Gastroesophageal sphincter (tissue), 4 donors: ENCODE measurements at places on chromosomes 7 and 10. TPM values are rescaled to one million over a fixed set of nuclear protein-coding genes. Genes with fewer than 3 reads are reported as not detected.
A peak's percentile ranks its signal among the peaks of the same experiment; 100 is the strongest.

The ASZ1 gene
- not detected for total RNA-seq

- ATAC-seq = no peak
- no peaks in the 10 kb centered on the region for H3K27me3 ChIP-seq
- H3K4me3 ChIP-seq = no peak overlapping the region
- no peaks in the 10 kb centered on the region for H3K36me3 ChIP-seq
These were observed 40.1 kb downstream of the SLC29A4 start for GRCh38 chr7:5322621-5323410.

DNA sequence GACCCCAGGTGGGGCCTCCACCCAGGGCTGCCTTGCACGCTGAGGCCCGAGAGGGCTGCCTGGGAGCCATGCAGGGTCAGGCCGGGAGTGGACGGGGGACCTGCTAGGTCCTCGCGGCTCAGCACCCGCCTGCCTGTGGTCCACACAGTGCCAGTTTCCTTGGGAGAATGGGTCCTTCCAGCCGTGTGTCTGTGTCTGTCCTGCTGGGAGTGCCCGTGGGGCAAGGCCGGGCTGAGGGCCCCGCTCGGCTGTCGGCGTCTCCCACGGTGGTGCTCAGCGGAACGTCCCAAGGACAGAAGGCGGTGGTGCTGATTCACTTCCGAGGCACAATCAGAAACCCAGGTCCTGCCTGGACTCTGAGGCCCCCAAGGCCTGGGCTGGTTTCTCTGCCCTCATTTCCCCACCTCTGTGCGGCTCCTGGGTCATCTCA is 23.2 kb upstream of the GTPBP4 start:
- H3K4me3 ChIP-seq = no peak overlapping the region
- H3K27me3 ChIP-seq = peaks cover under 1% of the 10 kb centered on the region
- no peaks in the 10 kb centered on the region for H3K36me3 ChIP-seq
- no peak overlapping the region for H3K27ac ChIP-seq

DNA sequence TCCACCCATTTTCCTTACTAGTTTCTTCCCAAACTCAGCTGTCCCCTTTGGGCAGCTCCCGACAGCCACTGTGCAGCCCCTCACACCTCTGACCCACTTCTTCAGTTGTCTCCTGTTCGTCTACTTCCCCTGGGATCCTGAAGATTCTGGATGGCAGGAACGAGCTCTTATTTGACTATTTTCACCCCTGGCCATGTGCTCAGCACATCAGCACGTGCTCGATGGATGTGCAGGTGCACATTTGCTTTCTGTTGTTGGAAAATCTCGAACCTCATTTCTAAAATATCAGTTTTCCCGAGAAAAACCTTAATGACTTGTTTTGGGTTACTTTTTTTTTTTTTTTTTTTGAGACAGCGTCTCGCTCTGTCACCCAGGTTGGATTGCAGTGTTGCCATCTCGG is 31.8 kb upstream of the RBM33 start:
- H3K4me3 ChIP-seq = no peak overlapping the region
- peaks cover 19% of the 10 kb centered on the region for H3K27me3 ChIP-seq
- H3K27ac ChIP-seq = no peak overlapping the region

- no peak for ATAC-seq
- no peak overlapping the region for H3K27ac ChIP-seq
- no peaks in the 10 kb centered on the region for H3K4me1 ChIP-seq
- H3K27me3 ChIP-seq = no peaks in the 10 kb centered on the region
- H3K36me3 ChIP-seq = peaks cover 6% of the 10 kb centered on the region
- H3K4me3 ChIP-seq = no peak overlapping the region
These were observed 16.4 kb downstream of the NOD1 start for GRCh38 chr7:30462179-30462578.

- no peak overlapping the region for H3K27ac ChIP-seq
- H3K4me3 ChIP-seq = no peak overlapping the region
- no peak for ATAC-seq
- no peaks in the 10 kb centered on the region for H3K27me3 ChIP-seq
- no peaks in the 10 kb centered on the region for H3K4me1 ChIP-seq
These were observed 363.9 kb downstream of the MALRD1 start for GRCh38 chr10:19412531-19412930.

DNA sequence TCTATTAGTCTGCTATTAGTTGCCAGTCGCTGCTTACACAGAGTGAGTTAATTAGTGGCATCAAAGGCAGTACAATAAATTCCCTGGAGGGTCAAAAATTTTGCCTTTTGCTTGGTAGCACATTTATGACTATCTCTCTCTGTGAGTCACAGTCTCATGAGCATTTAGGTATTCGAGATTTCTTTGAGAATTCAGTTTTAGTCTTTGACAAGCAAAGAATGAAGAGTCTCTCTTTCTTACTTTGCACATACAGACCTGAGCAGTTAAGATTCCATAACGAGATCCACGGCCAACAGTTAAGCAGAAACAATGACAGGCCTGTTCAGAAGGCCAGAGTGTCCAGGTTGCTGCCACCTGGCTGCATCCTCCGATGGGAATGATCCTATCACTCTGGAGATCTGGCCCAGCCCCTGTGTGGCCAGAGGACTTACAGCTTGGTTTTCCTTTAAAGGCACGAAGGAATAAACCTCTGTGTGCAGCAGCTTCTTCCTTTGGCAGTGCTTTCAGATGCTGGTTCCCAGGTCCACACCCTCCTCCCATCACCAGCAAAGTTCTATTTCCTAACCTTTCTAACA is 80.6 kb downstream of the GLI3 start:
- peaks cover 10% of the 10 kb centered on the region for H3K4me1 ChIP-seq
- no peaks in the 10 kb centered on the region for H3K36me3 ChIP-seq
- H3K27ac ChIP-seq = no peak overlapping the region
- H3K4me3 ChIP-seq = no peak overlapping the region

- H3K36me3 ChIP-seq = no peaks in the 10 kb centered on the region
- no peaks in the 10 kb centered on the region for H3K27me3 ChIP-seq
- ATAC-seq = no peak
These were observed 898.6 kb downstream of the LRMDA start for GRCh38 chr10:76329891-76330575.

DNA sequence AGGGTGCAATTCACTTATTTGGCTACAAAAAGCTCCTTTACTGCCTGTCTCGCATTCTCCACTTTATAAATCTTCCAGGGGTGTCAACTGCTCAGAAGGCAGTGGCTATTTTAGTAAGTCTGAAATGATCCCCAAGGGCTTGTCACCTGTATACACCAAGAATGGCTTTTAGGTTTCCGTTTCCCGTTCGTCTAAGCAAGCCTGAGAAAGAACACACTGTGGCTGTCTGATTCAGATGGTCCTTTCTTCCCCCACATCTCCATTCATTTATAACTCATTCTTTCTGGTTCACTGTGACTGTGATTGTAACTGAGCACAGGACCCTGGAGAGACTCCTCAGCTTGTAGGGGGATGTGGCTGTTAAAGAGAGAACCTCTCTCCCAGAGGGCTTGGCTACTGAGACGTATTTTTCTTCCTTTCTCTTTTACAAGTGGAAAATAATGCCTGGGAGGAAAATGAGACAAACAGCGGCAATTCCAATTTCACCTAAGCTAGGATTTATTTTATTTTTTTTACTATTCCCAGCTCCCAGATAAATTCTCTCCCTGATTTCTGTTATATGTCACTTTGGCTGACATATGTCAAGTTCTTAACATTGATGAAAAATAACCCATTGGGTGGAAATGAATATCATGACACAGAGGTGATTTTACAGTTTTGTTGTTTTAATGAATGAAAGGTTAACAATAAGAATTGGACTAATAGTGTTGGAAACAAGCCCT is 129.3 kb downstream of the FAM107B start:
- H3K27ac ChIP-seq = no peak overlapping the region
- H3K27me3 ChIP-seq = no peaks in the 10 kb centered on the region
- no peaks in the 10 kb centered on the region for H3K36me3 ChIP-seq
- no peaks in the 10 kb centered on the region for H3K4me1 ChIP-seq
- H3K4me3 ChIP-seq = no peak overlapping the region

The ABCB1 gene
- 18.4 TPM for total RNA-seq

- H3K36me3 ChIP-seq = no peaks in the 10 kb centered on the region
- H3K27me3 ChIP-seq = no peaks in the 10 kb centered on the region
- no peaks in the 10 kb centered on the region for H3K4me1 ChIP-seq
- no peak overlapping the region for H3K4me3 ChIP-seq
- no peak overlapping the region for H3K27ac ChIP-seq
- no peak for ATAC-seq
These were observed 97.9 kb downstream of the MTPN start for GRCh38 chr7:135879233-135879632.

The MRC1 gene
- total RNA-seq = 86.6 TPM

The DDX56 gene
- total RNA-seq = 46.4 TPM

GRCh38 chr10:70494966-70495365 is 16.4 kb downstream of the PALD1 start:
- H3K4me1 ChIP-seq = peaks cover 10% of the 10 kb centered on the region
- peak; percentile 35 for ATAC-seq
- H3K4me3 ChIP-seq = no peak overlapping the region
- H3K27me3 ChIP-seq = no peaks in the 10 kb centered on the region
- H3K36me3 ChIP-seq = no peaks in the 10 kb centered on the region

DNA sequence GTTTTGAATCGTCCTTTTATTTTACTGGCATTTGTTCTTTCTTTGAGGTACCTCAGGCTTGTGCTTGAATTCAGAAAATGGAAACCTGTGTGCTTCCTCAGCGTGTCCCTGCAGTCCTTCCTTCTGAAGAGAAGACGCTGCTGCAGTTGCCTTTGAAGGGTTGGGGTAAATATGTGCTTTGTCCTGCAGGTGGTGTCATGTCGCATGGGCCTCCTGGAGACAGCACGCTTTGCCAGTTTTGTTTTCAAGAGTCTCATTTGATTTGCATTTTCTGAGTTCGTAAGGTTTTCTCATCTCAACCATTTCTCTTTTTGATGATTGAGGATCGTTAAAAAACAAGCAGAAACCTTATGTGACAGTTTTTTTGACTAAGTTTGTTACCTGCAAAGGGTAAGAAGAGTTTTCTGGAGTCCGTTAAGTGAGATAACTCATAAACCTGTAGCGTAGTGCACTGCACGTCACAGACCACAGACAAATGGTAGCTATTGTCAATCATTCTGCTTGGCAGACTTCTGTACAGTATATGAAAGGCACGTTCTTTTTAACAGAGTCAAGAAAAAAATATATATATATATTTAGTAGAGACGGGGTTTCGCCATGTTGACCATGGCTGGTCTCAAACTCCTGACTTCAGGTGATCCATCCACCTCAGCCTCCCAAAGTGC is 57.0 kb downstream of the CDC123 start:
- no peak for ATAC-seq
- H3K36me3 ChIP-seq = peaks cover 34% of the 10 kb centered on the region
- no peaks in the 10 kb centered on the region for H3K4me1 ChIP-seq
- no peak overlapping the region for H3K4me3 ChIP-seq
- H3K27ac ChIP-seq = no peak overlapping the region
- no peaks in the 10 kb centered on the region for H3K27me3 ChIP-seq

The PAPSS2 gene
- total RNA-seq = 13.1 TPM

The GLI3 gene
- total RNA-seq = 9.2 TPM

DNA sequence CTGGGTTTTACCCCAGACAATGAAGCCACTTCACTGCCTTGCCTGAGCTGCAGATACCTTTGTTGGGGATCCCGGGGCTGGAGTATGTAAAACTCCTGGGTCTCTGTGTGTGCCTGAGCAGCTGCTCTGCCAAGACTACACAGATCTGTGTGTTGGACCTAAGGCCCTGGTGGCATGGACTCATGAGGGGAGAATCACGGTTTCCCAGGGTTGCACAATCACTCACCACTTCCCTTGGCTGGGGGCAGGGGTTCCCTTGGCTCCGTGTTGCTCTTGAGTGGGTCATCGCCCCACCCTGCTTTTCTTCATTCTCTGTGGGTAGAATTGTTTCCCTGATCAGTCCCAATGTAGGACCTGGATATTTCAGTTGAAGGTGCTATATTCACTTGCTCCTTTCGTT is 13.9 kb upstream of the TBATA start:
- ATAC-seq = no peak
- no peak overlapping the region for H3K27ac ChIP-seq
- no peaks in the 10 kb centered on the region for H3K4me1 ChIP-seq

DNA sequence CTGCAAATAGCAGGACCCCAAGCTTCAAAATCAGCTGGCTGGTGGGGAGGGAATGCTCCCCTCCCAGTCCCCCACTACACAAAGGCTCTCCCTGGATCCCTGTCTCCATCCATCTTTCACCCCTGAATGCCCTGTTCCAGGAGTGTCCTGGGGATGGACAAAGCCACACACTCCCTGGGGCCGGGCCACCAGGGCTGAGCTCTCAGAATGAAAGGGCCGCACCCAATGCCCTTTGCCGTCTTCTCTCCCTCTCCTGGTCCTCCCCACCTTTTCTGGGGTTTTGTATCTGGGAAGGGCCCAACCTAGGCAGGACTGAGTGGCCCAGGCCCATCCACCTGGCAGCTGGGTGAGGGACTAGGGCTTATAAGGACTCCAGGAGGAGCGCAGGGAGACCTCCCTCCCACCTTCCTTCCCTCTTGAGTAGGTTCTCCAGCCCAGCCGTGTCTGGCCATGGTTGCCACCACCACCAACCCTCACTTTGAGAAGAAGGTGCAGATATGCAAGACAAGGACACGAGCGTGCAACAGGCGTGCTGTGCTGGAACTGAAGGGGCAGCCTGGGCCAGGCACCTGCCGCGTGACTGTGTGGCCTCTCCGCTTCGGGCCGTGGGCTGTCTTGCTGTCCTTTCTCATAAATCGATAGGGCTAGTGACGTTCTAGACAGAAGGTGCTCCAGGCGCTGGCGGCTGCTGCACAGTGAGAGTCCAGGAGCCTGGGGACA is 157.1 kb downstream of the TCERG1L start:
- no peaks in the 10 kb centered on the region for H3K4me1 ChIP-seq
- no peaks in the 10 kb centered on the region for H3K36me3 ChIP-seq
- no peak overlapping the region for H3K27ac ChIP-seq
- peaks cover 45% of the 10 kb centered on the region for H3K27me3 ChIP-seq

GRCh38 chr7:25716421-25716820 is 435.6 kb upstream of the NFE2L3 start:
- H3K27me3 ChIP-seq = no peaks in the 10 kb centered on the region
- no peak for ATAC-seq
- no peaks in the 10 kb centered on the region for H3K4me1 ChIP-seq
- no peak overlapping the region for H3K27ac ChIP-seq
- H3K4me3 ChIP-seq = no peak overlapping the region

DNA sequence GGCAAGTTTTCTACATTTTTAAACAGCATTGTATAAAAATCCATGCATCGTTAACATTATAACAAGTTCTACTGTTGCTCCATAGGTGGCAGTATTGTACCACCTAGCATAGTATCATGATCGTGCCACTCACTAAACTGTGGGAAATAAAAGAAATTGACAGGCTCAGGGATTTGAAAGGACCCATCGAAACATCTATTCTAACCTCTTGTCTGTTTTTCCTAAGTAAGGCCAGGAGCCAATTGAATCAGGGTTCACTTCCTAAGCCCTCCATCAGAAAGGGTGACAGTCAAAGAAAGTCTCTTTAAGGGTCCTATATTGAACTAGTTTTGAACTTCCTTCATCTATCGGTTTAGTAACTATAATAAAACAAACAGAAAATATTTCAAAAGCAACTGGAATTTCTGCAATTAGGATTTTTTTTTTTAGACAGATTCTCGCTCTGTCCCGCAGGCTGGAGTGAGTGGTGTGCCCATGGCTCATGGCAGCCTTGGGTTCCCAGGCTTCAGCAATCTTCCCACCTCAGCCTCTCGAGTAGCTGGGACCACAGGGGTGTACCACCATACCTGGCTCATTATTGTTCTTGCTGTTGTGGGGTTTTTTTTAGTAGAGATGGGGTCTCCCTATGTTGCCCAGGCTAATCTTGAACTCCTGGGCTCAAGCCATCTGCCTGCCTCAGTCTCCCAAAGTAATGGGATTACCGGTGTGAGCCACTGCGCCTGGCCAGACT is 9.4 kb downstream of the HACD1 start:
- no peak overlapping the region for H3K27ac ChIP-seq
- H3K4me3 ChIP-seq = no peak overlapping the region
- peak; percentile 58 for ATAC-seq
- no peaks in the 10 kb centered on the region for H3K4me1 ChIP-seq
- H3K36me3 ChIP-seq = peaks cover 1% of the 10 kb centered on the region
- no peaks in the 10 kb centered on the region for H3K27me3 ChIP-seq
